Tibial nerve (tissue), 4 donors: ENCODE measurements at places on chromosomes 12 and 14.

DNA sequence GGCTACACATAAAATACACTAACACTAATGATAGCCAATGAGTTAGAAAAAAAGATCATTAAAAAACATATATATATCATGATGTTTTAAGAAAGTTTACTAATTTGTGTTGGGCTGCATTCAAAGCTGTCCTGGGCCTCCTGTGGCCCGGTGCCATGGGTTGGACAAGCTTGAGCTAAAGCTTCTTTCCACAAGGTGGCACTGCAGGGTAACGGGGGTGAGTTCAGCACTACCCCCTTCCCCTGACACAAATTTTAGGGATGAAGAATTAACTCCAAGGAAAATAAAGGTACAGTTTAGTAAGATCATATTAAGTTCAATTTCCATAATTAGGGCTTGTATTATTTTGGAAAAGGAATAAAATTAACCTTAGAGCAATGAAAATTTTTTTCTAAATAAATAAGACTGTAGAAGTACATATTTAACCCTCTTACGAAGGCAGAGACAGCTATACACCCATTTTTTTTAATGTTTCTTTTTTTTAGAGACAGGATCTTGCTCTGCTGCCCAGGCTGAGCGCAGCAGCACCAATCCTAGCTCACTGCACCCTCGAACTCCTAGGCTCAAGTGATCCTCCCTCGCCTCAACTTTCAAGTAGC, 38.9 kb downstream of the PPP1R13B start:
- H3K4me3 ChIP-seq, result no peak overlapping the region
- no peaks in the 10 kb centered on the region for H3K27me3 ChIP-seq
- no peaks in the 10 kb centered on the region for H3K36me3 ChIP-seq
- no peak overlapping the region for H3K27ac ChIP-seq
- no peaks in the 10 kb centered on the region for H3K4me1 ChIP-seq

DNA sequence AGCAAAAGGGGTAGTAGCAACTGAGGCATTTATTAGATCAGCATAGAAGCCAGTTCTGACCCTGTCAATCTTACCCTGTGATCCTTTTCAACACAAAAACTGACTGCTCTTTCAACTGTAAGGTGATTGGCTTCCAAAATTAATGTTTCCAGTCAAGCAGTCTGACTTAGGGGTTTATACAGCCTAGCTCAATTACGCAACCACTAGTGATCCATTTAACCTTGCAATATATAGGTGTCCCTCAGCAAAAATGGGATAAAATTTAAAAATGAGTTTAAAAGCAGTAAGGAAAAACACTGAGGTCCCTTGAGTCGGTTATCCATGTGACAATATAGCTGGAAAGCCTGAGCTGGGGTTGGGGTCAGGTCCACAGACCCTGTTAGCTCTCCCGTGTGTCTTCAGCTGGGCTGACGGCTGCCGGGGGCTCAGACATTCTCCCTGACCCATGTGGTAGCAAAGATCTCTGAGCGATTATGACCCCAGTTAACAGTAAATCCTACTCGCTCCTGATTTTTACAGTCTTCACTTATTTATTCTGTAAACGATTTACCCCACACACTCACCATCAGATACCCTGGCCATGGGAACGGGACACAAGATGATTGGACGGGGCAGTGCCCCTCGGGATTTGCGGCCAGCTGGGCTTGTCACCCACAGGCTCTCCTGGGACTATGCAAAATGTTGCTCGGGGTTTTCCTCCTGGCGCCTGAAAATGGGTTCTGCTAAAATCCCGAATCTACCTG, 16.6 kb downstream of the ADGRD1 start:
- peaks cover 4% of the 10 kb centered on the region for H3K36me3 ChIP-seq
- H3K4me1 ChIP-seq, result peaks cover 30% of the 10 kb centered on the region
- no peaks in the 10 kb centered on the region for H3K27me3 ChIP-seq
- peak; percentile 7 for DNase-seq
- H3K4me3 ChIP-seq, result no peak overlapping the region

- H3K4me3 ChIP-seq, result no peak overlapping the region
- H3K36me3 ChIP-seq, result peaks cover 8% of the 10 kb centered on the region
Observed at GRCh38 chr12:118292836-118293235, 79.9 kb downstream of the TAOK3 start.

- H3K4me1 ChIP-seq, result no peaks in the 10 kb centered on the region
- no peak for DNase-seq
- H3K27ac ChIP-seq, result no peak overlapping the region
- H3K4me3 ChIP-seq, result no peak overlapping the region
Observed at GRCh38 chr14:99790978-99791376, 2.2 kb upstream of the EML1 start.

GRCh38 chr14:100810435-100810834, 15.5 kb upstream of the MEG3 start:
- H3K4me1 ChIP-seq, result no peaks in the 10 kb centered on the region
- no peak for DNase-seq
- H3K36me3 ChIP-seq, result no peaks in the 10 kb centered on the region
- peaks cover 6% of the 10 kb centered on the region for H3K27me3 ChIP-seq

GRCh38 chr12:108798551-108799221, 58.7 kb downstream of the SSH1 start:
- peaks cover 15% of the 10 kb centered on the region for H3K4me1 ChIP-seq
- no peaks in the 10 kb centered on the region for H3K36me3 ChIP-seq
- no peak overlapping the region for H3K4me3 ChIP-seq

DNA sequence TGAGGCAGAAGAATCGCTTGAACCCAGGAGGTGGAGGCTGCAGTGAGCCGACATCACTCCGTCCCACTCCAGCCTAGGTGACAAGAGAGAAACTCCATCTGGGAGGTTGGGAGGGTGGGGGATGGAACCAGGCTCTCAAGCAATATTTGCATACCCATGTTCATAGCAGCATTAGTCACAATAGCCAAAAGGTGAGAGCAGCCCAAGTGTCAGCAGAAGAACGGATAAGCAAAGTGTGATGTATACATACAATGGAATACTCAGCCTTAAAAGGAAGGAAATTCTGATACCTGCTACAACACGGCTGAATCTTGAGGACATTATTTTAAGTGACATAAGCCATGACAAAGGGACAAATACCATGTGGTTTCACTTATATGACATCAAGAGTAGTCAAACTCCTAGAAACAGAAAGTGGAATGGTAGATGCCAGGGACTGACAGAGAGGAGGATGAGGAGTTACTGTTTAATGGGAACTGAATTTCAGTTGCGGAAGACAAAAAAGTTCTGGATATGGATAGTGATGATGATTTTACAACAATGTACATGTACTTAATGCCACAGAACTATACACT, 11.6 kb downstream of the DAD1 start:
- H3K27me3 ChIP-seq, result no peaks in the 10 kb centered on the region
- no peak overlapping the region for H3K4me3 ChIP-seq
- H3K36me3 ChIP-seq, result peaks cover 31% of the 10 kb centered on the region
- no peak for DNase-seq
- H3K4me1 ChIP-seq, result no peaks in the 10 kb centered on the region
- H3K27ac ChIP-seq, result no peak overlapping the region

DNA sequence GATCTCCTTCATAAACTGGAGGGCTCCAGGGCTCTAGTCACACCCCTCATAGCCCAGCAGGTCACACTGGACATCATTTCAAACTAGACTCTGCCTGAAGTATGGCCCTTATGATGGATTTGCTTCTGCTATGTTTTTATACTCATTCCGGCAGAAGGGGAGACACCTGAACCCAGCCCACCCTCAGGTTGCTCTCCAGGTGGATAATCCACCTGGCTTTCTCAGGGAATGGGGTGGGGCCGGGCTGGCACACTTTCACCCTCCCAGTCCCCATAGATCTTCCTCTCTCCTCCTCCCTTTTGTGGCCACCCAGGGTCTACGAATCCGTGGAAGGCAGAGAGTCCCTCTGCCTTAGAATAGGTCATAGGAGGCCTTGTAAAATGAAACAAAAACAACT, 9.8 kb upstream of the KRT73 start:
- H3K27me3 ChIP-seq, result no peaks in the 10 kb centered on the region
- H3K27ac ChIP-seq, result no peak overlapping the region

GRCh38 chr12:132078190-132078589, 65.9 kb downstream of the DDX51 start:
- H3K4me3 ChIP-seq, result no peak overlapping the region
- no peaks in the 10 kb centered on the region for H3K27me3 ChIP-seq
- DNase-seq, result no peak
- peaks cover 5% of the 10 kb centered on the region for H3K4me1 ChIP-seq
